Hematopoietic multipotent progenitor cell treated with erythropoietin and hydrocortisone succinate and interleukin-3 and kit ligand, for 15 days (in vitro differentiated cells): ENCODE measurements at places on chromosomes 3 and 15.

- no peak for DNase-seq
Measured at GRCh38 chr3:193895409-193895808, 240.5 kb upstream of the HES1 start.

DNA sequence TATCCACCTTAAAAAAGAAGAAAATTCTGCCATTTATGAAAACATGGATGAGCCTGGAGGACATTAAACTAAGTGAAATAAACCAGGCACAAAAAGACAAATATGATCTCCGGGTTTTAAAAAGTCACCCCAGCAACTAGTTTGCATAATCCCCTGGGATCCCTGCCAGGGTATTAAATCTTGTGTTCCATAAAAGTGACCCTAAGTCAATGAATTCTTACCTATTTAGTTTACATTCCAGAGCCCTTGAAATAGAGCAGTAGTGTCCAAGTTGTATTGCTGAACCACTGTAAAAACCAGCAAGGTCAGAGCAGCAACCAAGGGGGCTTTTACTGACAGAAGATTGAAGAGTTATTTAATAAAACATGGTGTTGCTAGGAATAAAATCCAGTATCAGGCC is 716.8 kb upstream of the BCHE start:
- DNase-seq = no peak

DNA sequence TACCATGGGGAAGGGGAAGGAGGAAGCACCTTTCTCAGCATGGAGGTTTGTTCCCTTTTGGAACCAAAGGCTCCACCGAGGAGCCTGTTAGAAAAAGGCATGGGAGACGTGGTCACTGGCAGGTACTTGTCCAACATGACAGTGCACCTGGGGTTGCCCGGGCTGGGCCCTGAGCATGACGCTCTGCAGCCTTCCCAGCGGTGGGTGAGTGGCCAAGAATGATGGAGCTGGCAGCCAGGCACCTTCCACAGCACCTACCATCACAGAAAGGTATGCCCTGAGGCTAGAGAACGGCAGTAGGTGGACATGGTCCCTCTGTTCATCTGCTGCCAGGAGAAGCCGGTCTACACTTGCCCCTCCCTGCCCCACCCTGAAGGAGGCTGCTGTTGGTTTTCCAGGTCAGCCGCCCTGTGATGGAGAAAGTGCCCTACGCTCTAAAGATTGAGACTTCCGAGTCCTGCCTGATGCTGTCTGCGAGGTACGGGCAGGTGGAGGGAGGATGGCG is 29.0 kb upstream of the NR2C2 start:
- no peak for DNase-seq

- no peak for DNase-seq
Measured at GRCh38 chr3:177536873-177537272, 339.6 kb upstream of the TBL1XR1 start.

- no peak for DNase-seq
Measured at GRCh38 chr3:36211652-36211999, 168.7 kb upstream of the STAC start.

DNA sequence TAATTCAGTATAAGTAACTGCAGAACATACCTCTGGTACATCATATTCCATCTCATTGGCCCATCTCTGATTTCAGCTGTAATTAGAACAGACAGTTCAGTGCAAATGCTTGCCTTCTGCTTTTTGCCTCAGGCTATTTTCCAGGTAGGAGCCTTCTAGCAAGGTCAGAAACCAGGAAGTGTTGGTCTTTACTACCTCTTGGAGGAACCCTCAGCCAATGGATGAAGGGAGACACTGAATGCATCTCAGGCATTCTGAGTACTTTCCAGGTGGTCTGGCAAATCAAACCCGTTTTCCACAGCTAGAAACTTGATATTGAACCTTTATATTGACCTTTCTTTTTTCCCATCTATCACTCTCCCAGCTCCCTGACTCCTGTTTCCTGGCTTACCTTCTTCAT is 348.5 kb upstream of the SOX2 start:
- DNase-seq = no peak

GRCh38 chr15:83866692-83867091 is 212.8 kb downstream of the ADAMTSL3 start:
- no peak for DNase-seq

- DNase-seq = no peak
Measured at GRCh38 chr3:63364910-63365309, 86.8 kb downstream of the SYNPR start.

DNA sequence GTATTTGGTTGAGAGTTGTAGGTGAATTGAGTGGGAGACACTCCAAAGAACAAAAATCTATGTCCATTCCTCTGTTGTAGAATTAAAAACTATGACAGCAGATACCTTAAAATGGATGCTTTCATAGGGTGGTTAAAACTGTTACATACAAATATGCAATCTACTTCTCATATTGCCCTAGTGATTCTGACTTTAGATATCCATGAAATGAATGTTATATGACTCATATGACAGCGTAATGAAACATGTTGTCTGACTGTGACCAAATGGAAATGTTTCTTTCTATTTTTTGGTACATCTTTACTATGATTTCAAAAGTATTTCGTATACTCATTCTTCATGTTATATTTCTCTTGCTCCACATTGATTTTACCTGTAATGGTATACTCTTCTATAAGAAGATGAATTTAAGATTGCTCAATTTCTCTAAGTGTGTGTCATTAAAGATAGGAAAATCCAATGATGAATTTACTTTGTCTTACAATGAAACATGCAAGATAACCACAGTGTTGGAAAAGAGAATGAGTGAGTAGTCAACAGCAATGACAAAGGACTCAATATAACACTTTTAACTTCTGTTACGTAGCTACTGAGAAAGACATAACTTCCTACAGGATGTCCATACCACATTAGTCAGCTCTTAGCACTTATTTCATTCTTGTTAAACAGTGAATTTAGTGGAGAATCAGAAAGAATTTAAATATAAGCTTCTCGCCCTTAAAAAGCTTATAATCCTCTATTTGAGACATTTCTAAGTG is 79.3 kb upstream of the LSAMP start:
- DNase-seq = no peak

DNA sequence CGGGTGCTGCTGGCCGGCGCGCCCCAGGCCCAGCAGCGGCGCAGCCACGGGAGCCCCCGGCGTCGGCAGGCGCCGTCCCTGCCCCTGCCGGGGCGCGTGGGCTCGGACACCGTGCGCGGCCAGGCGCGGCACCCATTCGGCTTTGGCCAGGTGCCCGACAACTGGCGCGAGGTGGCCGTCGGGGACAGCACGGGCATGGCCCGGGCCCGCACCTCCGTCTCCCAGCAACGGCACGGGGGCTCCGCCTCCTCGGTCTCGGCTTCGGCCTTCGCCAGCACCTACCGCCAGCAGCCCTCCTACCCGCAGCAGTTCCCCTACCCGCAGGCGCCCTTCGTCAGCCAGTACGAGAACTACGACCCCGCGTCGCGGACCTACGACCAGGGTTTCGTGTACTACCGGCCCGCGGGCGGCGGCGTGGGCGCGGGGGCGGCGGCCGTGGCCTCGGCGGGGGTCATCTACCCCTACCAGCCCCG is 777 bp downstream of the LOXL1 start:
- DNase-seq = no peak

- no peak for DNase-seq
Measured at GRCh38 chr15:90083954-90084607, 18.2 kb downstream of the IDH2 start.

GRCh38 chr3:127471142-127471541 is 119.4 kb downstream of the TPRA1 start:
- no peak for DNase-seq

GRCh38 chr3:24261521-24261920 is 233.1 kb downstream of the THRB start:
- DNase-seq = peak; percentile 11

DNA sequence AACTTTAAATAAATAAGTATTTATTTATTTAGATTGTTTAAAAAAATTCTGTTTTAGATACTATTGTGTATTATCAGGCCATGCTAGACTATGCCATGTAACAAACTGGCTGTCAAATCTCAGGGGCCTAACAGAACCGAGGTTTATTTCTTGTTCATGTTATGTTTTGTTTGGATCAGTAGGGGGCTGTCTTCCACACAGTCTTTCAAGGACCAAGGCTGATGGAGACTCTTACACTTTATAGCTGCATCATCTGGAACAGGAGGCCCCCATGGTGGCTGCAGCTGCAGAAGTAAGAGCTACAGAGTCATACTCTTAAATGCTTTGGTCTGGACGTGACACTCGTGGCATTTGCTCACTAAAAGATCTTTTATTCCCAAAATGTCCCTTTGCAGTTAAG is 33.0 kb upstream of the ARL14 start:
- DNase-seq = no peak

DNA sequence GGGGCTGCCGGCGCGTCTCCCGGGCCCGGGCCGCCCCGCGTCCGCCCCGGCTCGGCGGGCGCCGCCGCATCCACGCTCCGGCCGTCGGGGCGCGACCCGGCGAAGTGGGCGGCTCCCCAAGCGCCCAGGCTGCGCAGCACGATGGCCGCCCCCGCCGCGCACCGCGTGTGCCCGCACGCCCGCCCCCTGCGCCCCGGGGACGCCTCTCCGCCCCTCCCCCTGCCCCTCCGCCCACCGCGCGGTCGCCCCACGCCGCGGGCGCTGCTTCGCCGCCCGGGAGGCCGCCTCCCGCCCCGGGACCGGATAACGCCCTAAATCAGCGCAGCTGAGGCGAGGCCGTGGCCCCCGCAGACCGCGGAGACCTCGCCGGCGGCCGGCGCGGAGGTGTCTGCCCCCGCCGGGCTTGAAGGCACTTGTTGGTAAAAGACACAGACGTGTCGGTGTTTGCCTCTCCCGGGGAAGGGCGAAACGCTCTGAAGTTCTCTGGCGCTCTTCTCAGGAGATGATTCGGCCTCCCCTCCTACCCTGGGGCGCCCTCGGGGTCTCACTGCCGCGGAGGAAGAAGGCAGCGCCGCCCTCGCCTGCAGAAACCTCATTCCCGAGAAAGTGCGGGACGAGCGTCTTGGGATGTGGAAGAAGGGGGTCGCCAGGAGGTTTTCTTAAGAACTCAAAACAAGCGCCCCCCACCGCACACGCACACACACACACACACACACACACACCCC is at the start of gene BNC1:
TSS of gene BNC1 (minus strand) at position 106 of the 725 bp plus-strand sequence. CDS start at position 70, 36 bp downstream.
- DNase-seq = no peak

DNA sequence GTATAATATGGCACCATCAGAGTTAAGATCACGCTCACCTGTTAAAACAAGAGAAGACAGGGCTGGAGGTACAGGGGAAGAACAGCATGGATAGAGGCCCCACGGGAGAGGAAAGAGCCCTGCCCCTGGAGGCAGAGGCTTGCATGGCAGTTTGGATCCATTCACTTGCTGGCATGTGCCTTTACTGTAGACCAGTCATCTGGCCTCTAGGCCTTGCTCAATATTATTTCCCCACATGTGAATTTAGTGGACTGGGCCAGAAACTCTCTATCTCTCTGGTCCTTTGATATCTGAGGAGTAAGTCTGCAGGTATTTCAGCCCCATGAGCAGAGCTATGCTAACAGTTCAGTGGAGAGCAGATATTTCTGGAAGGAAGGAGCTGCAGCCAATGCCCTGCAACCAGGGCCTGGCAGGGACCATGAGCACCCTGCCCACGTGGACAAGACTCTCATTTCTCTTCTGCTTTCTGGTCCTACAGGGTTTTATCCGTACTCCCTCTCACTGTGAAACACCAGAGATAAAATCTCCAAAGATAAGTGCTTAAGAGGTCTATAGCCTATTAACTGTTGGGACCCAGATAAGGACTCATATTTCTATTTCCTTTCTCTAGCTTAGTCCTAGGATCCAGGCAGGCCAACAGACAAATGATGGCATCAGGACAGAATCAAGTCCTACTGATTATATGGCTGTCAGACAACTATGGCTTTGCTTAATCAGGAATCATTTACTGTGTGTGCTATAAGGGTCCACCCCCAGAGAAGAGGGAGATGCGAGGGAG is 65.0 kb downstream of the CLDN11 start:
- no peak for DNase-seq

DNA sequence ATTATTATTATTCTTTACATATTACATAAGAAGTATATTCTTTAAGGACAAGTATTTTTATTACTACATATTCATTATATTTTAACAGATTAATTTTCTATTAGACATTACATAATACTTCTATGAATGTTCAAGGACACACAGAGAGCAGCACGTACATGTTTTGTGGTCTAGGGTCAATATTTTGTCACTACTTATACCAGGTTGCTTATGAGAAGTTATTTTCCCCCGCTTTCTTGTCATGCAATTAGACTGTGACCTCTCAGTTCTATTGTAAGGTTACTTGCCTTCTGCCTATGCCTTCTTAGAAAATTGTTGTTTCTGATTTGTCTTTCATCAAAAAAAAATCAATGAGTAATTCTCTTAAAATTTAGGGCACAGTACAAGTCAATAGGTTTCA is 21.5 kb downstream of the BCHE start:
- DNase-seq = no peak

GRCh38 chr3:117990627-117991026 is 1044.0 kb downstream of the IGSF11 start:
- DNase-seq = no peak

DNA sequence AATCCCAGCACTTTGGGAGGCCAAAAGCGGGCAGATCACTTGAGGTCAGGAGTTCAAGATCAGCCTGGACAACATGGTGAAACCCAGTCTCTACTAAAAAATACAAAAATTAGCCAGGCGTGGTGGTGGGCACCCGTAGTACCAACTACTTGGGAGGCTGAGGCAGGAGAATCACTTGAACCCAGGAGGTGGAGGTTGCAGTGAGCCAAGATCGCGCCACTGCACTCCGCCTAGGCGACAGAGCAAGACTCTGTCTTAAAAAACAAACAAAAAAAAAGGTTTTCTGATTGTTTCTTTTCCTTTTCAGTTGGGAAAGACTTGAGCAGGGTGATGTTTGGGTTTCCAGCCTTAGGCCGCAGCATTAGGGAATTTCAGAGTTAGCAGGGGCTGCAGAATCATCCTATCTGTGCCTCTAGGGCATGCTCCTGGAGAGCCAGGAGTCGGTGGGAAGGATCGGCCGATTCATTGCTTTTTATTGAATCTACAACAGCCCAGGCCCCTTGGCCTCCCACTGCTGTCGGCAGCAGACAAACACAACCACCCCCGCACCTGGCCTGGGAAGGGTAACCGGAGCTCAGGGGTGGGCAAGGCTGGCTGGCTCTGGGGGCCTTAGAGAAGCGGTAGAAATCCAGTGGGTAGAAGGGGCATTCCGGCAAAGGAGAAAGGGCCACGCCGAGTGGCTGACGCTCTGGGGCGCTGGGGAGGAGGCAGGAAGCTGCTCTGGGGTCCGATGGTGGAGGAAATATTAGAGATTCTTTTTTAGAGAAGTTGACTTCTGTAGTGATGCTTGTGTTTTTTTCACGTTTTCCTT is 6.3 kb downstream of the CHAC1 start:
- no peak for DNase-seq

GRCh38 chr3:30492322-30493192 is 113.8 kb upstream of the TGFBR2 start:
- DNase-seq = no peak

DNA sequence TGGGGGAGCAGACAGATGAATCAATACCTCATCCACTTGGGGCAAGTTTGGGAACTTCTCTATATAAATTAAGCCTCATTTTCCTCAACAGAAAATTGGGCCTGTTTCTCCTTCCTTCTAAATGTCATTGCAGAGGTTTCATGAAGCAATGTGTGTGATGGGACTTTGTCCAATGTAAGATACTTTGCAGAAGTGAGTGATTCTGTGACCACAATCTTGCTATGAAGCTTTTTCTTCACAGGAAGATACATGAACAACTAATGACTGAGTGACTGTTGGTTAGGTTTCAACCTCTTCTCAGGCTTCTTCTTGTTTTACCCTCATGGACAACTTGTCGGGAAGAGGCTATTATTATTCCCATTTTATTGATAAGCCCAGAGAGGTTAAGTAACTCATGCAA is 11.0 kb downstream of the TMEM45A start:
- no peak for DNase-seq

- no peak for DNase-seq
Measured at GRCh38 chr3:102179326-102180177, 255.3 kb upstream of the ZPLD1 start.
